ENCODE measurements at places on chromosomes 2 and 18. TPM values are rescaled to one million over a fixed set of nuclear protein-coding genes. Genes with fewer than 3 reads are reported as not detected.
A peak's percentile ranks its signal among the peaks of the same experiment; 100 is the strongest.

DNA sequence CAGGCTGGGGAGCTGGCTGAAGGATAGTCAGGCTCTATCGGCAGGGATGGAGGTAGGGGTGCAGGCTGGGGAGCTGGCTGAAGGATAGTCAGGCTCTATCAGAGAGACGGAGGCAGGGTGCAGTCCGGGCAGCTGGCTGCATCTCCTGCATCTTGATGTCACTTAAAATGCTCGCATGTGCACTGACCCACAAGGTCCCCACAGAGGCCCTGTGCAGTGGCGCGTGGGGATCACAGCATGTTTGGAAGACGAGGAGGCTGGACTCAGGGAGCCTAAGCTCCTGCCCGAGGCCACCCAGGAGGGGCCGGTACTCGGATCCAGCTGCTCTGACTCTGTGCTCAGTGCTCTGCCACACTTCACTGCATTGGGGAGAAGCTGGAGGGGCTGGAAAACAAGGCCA, 189.0 kb upstream of the HDAC4 start:
- no peak overlapping the region for H3K4me3 ChIP-seq
- no peak for DNase-seq
- no peaks in the 10 kb centered on the region for H3K36me3 ChIP-seq
- peaks cover 9% of the 10 kb centered on the region for H3K4me1 ChIP-seq
- H3K27ac ChIP-seq = no peak overlapping the region

DNA sequence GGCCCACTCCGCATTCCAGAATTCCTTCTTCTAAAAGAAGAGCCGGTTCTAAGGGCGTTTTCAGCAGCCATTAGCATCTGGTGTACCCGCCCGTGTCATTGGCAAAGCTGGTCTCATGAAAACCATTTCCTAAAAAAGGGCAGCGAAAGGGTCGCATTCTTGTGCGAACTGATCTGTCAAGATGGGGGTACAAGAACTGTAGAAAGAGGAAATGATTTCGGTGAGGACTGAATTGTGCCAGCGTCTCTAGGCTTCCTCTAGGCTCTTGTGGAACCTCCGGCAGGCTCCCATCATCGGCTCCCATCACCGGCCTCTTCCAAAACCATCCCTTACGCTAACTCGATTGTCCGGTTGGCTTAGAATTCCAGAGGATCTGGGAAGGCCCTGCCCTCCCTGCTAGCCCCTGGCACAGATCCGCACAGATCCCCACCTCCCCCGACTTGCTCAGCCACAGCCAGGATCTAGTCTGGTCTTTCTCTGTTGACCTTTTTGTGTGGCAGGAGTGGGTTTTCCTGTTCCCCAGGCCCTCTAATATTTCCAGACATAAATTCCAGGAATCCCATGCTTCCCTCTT, 1.3 kb downstream of the RAB31 start:
- no peaks in the 10 kb centered on the region for H3K36me3 ChIP-seq
- peaks cover 44% of the 10 kb centered on the region for H3K4me1 ChIP-seq
- peaks cover 17% of the 10 kb centered on the region for H3K27me3 ChIP-seq

- DNase-seq = no peak
- H3K36me3 ChIP-seq = no peaks in the 10 kb centered on the region
- no peaks in the 10 kb centered on the region for H3K27me3 ChIP-seq
- no peak overlapping the region for H3K4me3 ChIP-seq
- no peak overlapping the region for H3K27ac ChIP-seq
Observed at GRCh38 chr2:36069074-36069473, 286.5 kb upstream of the CRIM1 start.

DNA sequence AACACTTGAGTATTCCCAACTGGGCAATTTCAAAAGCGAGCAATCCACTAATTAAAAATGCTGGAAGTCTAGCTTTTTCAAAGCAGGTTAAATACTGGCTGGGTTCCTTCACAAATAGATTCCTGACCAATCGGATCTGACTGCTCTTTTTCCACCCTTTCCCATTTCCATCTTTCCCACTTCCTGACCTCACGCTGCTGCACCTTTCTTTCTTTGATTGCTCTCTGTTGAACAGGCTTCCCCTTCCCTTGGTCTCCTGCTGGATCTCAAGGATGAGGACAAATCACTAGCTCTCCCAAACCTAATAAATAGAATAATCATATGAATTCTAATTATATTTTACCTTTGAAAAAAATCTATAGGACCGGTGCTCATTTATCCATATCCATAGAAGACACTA, 121.2 kb downstream of the TCF4 start:
- no peak overlapping the region for H3K27ac ChIP-seq
- no peak overlapping the region for H3K4me3 ChIP-seq
- no peak for DNase-seq
- H3K27me3 ChIP-seq = no peaks in the 10 kb centered on the region
- H3K36me3 ChIP-seq = no peaks in the 10 kb centered on the region
- H3K4me1 ChIP-seq = no peaks in the 10 kb centered on the region

DNA sequence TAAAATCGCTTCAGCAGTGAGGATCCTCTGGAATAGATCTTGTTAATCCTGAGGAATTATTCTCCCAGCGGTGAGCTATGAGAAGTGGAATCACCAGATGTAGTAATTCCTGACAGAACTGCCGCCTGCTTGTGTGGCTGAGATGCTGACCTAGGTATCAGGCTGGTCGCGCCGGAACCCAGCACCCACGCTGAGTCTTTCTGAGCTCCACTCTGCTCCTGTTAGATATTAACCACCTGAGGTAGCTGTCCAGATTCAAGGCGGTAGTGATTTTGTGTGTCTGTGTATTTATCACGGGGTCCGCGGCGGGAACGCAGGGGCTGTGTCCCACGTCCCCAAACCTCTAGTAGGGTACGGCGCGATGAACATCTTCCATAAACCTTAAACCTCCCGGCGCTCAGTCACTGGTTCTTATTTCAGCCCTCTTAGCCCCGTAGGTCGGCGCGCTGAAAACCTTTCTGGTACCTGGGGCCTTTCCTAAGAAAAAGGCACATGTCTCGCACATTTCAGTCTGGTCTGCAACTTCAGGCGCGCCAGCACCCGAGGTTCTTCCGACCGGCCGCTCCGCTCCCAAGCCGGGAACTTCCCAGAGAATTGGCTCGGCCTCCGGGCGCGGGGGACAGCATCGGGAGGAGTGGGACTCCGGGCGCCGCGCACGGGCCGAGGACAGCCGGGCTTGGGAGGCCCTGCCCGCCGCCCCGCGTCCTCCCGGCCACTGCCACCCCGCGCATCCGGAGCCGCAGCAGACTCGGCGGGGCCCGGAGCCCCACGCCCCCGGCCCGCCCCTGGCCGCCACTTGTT, 542 bp upstream of the CNNM3 start:
- peaks cover 41% of the 10 kb centered on the region for H3K4me1 ChIP-seq
- peak overlapping the region; percentile 71 for H3K27ac ChIP-seq
- peaks cover 4% of the 10 kb centered on the region for H3K36me3 ChIP-seq
- H3K27me3 ChIP-seq = no peaks in the 10 kb centered on the region

DNA sequence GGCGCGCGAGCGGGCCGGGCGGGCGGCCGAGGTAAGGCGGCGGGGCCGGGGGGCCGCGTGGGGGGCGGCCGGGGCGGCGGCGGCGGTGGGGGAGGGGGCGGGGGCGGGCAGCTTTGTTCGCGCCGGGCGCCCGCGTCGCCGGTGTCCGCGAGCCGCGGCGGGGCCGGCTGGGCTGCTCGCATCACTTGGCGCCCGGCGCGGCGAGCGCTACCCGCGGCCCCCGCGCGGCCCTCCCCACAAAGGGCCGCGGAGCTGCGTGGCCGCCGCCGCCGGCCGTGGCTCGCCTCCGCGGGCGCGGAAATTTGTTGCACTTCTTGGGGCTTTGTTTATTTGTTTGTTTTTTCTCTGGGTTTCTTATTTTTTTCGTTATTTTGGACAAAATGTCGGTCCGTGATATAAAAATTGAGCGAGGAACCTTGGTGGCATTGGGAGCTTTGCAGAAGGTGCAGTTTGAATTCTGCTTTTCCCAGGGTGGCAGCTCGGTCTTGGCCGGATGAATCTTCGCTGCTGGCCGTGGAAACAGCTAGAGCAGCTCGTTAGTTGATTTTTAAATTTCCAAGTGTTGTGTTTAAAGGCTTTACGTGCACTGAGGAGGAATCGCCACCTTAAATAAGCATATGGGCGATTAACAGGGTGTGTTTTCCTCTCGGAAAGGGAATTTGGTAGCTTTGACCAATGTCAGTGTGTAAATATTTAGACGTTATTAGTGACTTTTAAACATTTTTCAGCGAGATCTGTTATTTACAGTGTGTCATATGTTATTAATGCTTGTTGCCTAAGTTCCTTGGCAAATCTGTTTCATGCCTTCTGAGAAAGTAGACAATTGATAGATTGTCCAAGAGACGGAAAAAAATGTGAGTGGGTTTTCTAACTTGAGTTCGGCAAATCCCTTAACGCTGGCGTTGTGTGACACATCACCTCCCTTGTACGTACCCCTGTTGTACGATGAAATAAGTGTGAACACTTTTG, 822 bp downstream of the UBE2E3 start:
- peak; percentile 55 for DNase-seq
- H3K27ac ChIP-seq = peak overlapping the region; percentile 48
- H3K36me3 ChIP-seq = peaks cover 5% of the 10 kb centered on the region
- H3K4me3 ChIP-seq = peak overlapping the region; percentile 66
- H3K4me1 ChIP-seq = peaks cover 14% of the 10 kb centered on the region

DNA sequence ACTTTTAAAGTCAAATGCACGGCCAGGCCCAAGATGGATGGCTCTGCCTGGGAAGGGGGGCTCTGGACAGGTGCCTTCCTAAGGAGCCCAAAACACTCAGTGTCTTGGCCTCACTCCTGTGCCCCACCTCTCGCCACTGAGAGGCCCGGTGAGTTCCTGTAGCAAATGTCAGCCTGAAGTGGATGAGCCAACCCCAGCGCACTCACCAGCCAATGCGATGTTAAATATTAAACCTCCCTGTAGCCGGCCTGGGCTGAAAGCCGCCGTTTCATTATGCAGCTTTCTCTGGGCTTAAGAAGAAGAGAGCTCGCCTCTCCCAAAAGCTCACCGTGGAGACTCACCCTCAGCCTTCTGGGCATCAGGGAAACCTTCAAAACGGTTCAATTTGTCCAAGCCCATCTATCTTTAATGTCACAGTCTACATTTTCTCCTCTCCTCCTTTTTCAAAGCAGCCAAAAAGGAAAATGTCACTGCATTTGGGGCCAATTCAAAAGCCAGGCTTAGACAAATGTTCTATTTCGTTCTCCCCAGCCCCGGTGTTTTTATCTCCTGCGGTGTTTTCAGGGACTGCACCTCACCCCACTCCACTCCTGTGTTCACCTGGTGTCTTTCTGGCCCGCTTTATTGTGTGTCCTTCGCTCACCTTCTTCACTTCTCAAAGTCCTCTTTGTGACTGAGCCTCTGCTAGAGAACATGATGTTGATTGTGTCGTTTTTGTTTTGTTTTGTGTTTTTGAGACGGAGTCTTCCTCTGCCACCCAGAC, 124.0 kb downstream of the NRP2 start:
- H3K27me3 ChIP-seq = no peaks in the 10 kb centered on the region
- H3K36me3 ChIP-seq = no peaks in the 10 kb centered on the region
- H3K27ac ChIP-seq = no peak overlapping the region
- H3K4me3 ChIP-seq = no peak overlapping the region

GRCh38 chr2:39524061-39524460, 87.0 kb upstream of the MAP4K3 start:
- no peak for DNase-seq
- H3K27me3 ChIP-seq = no peaks in the 10 kb centered on the region
- H3K4me1 ChIP-seq = no peaks in the 10 kb centered on the region
- no peaks in the 10 kb centered on the region for H3K36me3 ChIP-seq
- no peak overlapping the region for H3K4me3 ChIP-seq

GRCh38 chr2:153477636-153478288, 800 bp downstream of the RPRM start:
- H3K27ac ChIP-seq = no peak overlapping the region
- peaks cover 30% of the 10 kb centered on the region for H3K27me3 ChIP-seq
- no peak for DNase-seq
- peaks cover 22% of the 10 kb centered on the region for H3K4me1 ChIP-seq

DNA sequence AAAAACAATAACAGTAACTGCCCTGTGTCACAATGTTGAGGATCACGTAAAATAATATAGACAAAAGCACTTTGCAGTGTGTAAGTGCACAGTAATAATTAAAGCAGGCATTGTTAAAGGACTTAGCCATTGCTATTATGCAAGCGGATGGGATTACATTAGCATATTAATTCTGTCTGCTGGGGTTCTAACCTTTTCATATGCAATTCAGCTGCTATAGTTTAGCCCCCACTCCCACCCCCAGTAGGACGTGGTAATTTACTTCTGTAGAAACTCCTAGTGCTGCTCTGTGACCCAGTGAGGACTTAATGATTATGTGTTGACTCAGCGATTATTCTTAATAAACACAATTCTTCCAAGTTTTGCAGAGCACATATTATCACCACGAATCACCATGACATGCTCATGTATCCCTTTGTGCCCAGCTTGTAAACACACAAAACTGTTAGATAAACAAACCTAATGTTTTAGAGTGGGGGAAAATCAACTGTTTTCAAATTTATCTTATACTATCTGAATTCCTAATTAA, 5.1 kb upstream of the ADAM23 start:
- no peak overlapping the region for H3K27ac ChIP-seq
- H3K27me3 ChIP-seq = peaks cover 10% of the 10 kb centered on the region
- no peaks in the 10 kb centered on the region for H3K36me3 ChIP-seq
- peaks cover 7% of the 10 kb centered on the region for H3K4me1 ChIP-seq

GRCh38 chr2:1477196-1478040, 64.2 kb downstream of the TPO start:
- no peak for DNase-seq
- H3K27me3 ChIP-seq = no peaks in the 10 kb centered on the region
- H3K36me3 ChIP-seq = no peaks in the 10 kb centered on the region
- no peaks in the 10 kb centered on the region for H3K4me1 ChIP-seq
- H3K4me3 ChIP-seq = no peak overlapping the region

GRCh38 chr18:37309059-37309458, 256.5 kb downstream of the CELF4 start:
- H3K4me3 ChIP-seq = no peak overlapping the region
- no peak overlapping the region for H3K27ac ChIP-seq
- H3K27me3 ChIP-seq = no peaks in the 10 kb centered on the region
- DNase-seq = no peak
- no peaks in the 10 kb centered on the region for H3K4me1 ChIP-seq

DNA sequence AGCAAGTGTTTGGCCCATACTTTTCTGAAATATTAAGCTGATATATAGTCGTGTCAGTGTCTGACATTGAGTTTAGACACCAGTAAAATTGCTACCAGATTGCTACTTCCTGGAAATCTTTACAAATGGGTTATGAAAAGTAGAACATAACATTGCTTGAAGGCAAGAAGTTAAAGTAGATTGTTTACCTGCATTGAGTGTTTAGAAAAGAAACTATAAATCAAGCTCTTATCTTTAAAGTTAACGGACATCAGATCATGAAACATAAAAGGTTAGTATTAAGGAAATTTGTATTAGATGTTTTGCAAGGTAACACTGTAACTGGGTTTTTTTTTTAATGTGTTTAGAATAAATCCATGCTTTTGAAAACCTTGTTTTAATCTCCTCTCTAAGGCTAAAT, 4.8 kb upstream of the YES1 start:
- H3K27me3 ChIP-seq = no peaks in the 10 kb centered on the region
- peaks cover 22% of the 10 kb centered on the region for H3K4me1 ChIP-seq
- H3K27ac ChIP-seq = no peak overlapping the region
- DNase-seq = no peak
- H3K36me3 ChIP-seq = no peaks in the 10 kb centered on the region

Gene DGUOK
- total RNA-seq = 47.6 TPM

Gene LCT
- total RNA-seq = 0.05 TPM

Gene DAW1
- total RNA-seq = not detected

Gene CDCA7
- 1.5 TPM for total RNA-seq

Gene NPPC
- total RNA-seq = not detected

Data from natural killer cell (primary cell).